T-helper 22 cell (primary cell): ENCODE measurements at places on chromosomes 1 and 21.

DNA sequence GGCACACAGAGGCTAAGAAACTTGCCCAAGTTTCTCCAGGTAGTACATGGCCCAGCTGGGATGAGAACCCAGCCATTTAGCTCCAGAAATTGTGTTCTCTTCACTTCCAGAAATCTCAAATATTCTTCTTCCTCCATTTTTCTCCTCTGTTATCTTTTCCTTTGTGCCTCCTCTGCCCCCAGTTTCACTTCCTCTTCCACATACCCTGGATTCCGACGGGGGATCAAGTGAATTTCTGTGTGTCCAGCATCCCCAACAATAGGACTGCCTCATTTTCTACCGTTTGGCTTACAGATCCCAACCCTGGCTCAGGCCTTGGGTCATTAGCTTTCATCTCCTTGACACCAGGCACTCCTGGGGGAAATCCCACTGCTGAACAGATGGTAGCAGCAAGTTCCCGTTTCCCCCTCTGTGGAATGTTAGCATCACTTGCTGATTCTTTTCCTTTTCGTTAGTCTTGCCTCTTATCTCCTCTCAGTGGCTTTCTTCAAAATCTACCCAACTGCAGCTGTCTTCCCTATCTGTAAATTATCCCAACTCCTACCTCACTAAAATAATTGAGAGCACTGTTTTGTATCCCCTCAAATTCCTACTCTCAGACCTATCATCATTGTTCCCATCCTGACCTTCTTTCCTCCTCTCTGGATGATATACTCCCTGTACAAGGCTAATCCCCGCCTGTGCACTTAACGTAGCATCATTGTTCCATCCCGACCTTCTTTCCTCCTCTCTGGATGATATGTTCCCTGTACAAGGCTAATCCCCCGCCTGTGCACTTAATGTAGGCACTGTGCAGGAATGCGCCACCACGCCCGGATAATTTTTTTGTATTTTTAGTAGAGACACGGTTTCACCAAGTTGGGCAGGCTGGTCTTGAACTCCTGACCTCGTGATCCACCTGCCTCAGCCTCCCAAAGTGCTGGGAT, 36.5 kb downstream of the SCCPDH start:
- DNase-seq: no peak

DNA sequence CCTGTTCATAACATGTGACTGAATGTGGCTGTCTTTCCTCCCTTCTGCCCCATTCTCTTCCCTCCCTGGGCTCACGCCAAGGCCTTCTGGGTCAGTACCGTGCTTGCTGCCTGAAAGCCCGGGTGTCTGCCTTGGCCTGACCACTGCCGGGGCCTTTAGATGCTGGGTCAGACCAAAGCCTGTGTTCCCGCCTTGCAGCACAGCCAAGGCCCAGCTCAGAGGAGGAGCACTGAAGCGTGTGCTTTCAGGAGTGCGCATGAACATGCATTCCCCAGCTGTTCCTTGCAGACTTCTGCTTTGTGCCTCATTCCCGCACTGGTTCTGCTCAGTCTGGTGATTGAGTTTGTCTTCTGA, 27.0 kb upstream of the SARS1 start:
- no peak for DNase-seq

DNA sequence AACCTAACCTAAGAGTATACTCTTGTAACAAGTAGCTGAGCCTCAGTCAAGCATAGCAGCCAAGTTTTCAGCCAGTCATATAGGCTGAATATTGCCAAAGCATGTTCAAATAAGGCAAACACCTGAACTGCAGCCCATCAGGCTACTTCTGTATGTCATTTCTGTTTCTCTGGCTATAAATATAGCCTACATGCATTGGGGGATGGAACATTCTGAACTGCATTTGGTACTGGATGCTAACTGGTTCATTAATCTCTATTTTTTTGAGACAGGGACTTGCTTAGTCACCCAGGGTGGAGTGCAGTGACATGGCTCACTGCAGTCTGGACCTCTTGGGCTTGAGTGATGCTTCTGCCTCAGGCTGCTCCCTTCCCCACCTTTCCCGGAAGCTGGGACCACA, 37.3 kb downstream of the MAST2 start:
- DNase-seq: no peak

DNA sequence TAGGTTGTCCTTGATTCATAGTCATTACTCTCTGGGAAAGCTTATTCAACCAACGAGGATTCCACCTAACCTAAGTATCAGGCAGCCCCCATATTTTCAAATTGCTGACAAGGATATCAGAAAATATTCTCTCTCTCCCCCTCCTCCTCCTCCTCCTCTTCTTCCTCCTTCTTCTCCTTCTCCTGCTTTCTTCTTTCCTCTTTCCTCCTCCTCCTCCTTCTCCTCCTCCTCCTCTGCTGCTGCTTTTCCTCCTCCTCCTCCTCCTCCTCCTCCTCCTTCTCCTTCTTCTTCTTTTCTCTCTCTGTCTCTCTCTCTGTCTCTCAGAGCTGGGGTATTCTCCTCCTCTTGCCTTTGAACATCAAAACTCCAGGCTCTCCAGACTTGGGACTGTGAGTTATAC, 2.5 kb upstream of the IGSF9 start:
- DNase-seq: no peak

- no peak for DNase-seq
These were observed 1.6 kb upstream of the OR10T2 start for GRCh38 chr1:158400871-158401270.

- no peak for DNase-seq
These were observed 54.1 kb downstream of the IGSF21 start for GRCh38 chr1:18161690-18162089.

GRCh38 chr1:111990878-111991718, 1.6 kb upstream of the KCND3 start:
- no peak for DNase-seq

- DNase-seq: no peak
These were observed 4.2 kb downstream of the RAP1GAP start for GRCh38 chr1:21664806-21665588.

GRCh38 chr1:30130099-30130498, 593.3 kb downstream of the MATN1 start:
- no peak for DNase-seq

DNA sequence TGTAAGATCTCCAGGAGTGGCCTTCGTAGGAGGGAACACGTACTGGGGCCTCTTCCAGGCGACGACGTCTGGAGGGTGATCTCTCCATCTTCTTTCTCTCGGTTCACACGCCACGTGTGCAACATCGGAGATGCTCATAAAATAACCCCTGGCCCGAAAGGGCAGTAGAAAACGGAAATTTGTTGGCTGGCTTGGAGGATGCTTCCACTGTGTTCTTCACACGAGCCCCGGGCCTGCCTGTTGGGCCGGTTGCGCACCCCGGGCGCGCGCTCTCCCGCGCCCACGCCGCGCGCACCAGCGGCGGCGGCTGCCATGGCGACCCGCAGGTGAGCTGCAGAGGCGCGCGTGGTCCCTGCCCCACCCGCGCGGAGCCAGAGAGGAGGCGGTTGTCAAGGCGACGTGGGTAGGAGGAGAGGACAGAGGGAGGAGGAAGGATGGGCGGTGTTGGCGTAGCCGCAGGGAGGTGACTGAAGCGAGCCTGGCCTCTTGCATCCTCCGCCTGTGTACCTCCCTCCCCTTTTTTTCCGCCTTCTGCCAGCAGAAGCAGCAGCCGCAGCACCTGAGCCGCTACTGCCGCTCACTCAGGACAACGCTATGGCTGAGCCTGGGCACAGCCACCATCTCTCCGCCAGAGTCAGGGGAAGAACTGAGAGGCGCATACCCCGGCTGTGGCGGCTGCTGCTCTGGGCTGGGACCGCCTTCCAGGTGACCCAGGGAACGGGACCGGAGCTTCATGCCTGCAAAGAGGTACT, at the start of gene ELAPOR1:
Gene ELAPOR1 (plus strand): TSS at position 526 of the 752 bp plus-strand sequence. CDS start 69 bp downstream, at position 595.
- peak; percentile 94 for DNase-seq

DNA sequence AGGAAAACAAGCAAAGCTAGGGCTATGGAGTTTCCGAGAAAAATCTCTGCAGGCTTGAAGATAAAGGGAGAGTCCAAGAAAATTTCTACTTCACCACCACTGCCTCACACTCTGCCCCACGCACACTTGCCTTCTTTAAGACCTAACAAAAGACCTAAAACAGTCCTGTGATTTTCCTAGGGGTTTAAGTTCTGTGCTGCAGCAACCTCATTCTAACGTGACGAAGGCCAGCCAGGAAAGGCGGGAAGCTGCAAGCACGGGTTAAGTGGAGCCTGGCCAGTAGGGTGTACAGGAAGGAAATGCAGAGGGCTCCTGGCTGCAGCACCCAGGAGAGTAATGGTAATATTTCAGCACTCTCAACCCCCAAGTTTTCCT, 1.5 kb downstream of the SPATA6 start:
- DNase-seq: no peak

GRCh38 chr1:178155481-178156255, 61.8 kb downstream of the RASAL2 start:
- no peak for DNase-seq

GRCh38 chr21:34822942-34823341, 154.1 kb downstream of the CLIC6 start:
- no peak for DNase-seq

- no peak for DNase-seq
These were observed 66.0 kb downstream of the SYDE2 start for GRCh38 chr1:85134583-85135391.

DNA sequence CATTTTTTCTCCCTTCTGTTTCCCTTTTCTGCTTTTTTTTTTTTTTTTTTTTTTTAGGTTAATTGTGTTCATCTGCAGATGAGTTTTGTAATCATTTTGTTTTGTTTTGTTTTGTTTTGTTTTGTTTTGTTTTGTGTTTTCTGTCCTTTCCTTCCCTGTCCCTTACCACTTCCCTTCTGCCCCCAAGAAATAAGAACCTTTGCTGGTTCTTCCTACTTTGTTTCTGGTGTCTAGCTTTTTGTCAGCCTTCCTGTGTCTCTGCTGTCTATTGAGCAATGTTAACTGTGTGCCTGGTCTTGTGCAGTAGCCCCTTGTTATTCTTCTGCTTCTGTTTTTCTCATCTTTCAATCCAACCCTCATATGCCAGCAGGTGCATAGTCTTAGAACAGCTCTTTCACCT, 46.0 kb downstream of the MPZL1 start:
- DNase-seq: no peak

DNA sequence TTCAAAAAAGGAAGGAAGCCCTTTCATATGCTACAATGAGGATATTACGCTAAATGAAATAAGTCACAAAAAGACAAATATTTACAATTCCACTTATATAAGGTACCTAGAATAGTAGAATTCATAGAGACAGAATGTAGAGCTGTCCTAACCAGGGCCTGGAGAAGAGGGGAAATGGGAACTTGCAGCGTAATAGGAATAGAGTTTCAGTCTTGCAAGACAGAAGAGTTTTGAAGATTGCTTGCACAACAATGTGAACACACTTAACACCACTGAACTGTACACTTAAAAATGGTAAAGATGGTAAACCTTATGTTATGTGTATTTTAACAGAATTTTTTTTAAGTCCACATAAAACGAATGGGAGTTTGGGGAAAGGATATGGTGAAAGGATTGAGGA, 2.9 kb downstream of the CD1B start:
- DNase-seq: no peak

DNA sequence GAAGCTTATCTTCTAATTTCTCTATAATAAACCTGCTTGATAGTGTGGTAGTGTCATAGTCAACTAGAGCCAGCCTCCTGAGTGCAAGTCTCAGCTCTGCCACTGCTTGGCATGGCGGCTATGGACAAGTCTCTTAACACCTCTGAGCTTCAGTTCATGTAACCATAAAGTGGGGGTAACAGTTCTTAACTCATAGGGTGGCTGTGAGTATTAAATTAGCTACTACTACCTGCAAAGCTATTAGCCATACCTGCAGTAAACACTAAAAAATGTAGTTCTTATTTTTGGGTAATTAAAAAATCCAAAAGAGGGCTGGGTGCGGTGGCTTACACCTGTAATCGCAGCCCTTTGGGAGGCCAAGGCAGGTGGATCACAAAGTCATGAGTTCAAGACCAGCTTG, 2.2 kb upstream of the CDC42 start:
- no peak for DNase-seq

DNA sequence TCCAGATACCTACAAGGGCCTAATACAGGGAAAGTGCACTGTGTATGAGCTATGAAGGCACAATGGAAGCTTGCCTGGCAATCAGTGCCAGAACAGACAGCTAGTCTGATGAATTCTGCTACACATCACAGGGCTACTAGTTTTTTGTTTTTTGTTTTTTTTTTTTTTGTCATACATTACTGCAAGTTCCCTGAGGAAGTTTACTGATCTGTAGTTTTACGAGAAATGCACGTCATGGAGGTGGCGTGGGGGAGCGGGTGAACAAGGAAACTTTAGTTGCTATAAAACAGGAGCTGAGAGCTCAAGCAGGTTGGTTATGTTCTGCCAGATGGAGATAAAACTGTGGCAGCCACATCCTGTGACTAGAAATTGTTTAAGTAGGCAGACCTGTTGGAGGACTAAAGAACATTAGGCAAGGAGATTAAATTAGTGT, 17.7 kb downstream of the PTPRC start:
- peak; percentile 85 for DNase-seq

DNA sequence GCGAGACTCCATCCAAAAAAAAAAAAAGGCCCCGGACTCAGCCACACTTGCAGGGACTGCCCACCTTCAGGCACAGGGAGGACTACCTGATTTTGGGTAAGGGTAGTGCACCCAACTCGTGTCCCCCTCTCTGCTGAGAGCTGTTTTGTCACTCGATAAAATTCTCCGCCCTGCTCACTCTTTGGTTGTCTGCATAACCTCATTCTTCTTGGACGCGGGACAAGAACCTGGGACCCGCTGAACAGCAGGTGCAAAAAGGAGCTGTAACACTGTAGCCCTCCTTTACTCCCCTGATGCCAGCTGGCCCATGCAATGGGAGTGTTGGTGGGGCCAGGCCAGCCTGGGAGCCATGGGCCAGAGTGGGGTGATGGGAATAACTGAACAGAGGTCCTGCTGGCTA, 10.6 kb downstream of the S100B start:
- no peak for DNase-seq

DNA sequence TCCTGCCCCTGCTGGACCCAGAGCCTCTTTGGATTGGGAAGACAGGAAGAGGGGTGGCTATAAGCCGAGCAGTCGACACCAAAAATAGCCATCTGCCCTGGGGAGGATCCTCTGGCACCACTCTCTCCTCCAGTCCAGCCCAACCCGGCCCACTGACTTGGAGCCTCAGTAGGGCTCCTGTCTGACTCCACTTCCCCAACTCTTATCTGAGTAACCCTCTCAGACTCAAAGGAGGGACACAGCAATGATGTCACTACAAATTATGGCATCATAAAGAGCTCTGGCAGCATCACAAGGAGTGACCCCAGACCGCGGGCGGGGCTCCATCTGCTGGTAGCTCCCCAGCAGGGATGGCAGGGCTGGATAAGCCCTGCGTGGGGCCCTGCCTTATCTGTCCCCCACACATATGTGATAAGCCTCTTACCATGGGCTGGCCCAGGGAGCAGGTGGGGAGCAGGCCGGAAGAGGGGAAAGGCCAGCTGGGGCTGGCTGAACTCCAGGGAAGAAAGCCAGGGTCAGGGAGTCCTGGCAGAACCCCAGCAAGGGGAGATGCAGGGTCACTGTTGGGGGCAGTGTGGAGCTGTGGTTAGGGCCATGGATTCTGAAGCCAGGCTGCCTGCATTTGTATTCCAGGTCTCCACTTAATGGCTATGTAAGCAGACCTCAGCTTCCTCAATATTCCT, 4.6 kb upstream of the SLC6A9 start:
- no peak for DNase-seq

GRCh38 chr1:205091043-205091740, 6.9 kb upstream of the TMEM81 start:
- no peak for DNase-seq

- no peak for DNase-seq
These were observed 4.7 kb downstream of the RSPH1 start for GRCh38 chr21:42491328-42491727.
